ENCODE measurements at places on chromosomes 3 and 15.

- no peak for DNase-seq
These were observed 12.2 kb upstream of the IQCF5 start for GRCh38 chr3:51887620-51888019.

DNA sequence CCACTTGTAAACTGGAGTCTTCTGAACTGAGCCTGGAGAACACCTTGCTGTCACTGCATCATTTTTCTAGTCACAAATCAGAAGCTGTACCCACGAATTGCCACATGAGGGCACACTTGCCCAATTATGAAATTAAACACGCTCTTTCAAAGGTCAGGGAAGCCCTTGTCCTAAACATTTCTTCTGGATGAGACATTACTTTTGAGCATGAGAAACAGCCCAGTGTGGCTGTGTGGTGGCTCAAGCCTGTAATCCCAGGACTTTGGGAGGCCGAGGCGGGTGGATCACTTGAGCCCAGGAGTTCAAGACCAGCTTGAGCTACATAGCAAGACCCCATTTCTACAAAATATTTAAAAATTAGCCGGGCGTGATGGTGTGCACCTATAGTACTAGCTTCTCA is 27.5 kb upstream of the CFAP161 start:
- peak; percentile 85 for DNase-seq

DNA sequence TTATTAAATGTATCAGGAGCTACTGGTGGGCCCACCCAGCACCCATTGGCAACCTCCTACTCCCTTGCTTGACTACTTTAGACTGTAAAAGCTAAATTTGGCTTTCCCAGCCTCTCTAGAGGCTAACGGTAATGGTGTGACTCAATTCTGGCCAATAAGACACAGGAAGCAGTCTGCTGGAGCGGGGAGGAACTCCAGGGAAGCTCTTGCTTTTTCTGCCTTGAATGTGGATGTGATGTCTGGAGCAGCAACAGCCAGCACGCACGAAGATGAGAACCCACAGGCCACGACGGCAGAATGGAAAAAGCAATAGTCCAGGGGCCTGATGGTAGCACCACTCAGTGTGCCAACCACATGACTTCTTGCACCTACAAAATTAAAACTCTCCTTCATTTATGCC is 39.9 kb downstream of the RAB6B start:
- peak; percentile 10 for DNase-seq

DNA sequence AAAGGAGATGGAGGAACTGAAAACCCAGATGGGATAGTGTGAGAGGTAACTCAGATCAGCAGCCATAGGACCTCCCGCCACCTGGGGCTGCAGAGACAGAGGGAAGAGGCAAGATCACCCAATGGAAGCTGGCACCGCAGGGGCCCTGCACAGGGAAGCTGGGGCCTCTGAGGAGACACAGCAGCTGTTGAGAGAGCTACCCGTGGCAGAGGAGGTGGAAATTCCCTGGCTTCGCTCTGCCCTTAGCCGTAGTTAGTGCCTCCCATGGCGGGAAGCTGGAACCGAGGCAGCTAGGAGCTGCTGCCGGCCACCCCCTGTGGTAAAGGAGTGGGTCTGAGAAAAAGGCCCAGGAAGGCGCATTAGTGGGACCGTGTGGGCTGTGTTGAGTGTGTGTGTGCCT is 18.0 kb upstream of the PLXNA1 start:
- no peak for DNase-seq

DNA sequence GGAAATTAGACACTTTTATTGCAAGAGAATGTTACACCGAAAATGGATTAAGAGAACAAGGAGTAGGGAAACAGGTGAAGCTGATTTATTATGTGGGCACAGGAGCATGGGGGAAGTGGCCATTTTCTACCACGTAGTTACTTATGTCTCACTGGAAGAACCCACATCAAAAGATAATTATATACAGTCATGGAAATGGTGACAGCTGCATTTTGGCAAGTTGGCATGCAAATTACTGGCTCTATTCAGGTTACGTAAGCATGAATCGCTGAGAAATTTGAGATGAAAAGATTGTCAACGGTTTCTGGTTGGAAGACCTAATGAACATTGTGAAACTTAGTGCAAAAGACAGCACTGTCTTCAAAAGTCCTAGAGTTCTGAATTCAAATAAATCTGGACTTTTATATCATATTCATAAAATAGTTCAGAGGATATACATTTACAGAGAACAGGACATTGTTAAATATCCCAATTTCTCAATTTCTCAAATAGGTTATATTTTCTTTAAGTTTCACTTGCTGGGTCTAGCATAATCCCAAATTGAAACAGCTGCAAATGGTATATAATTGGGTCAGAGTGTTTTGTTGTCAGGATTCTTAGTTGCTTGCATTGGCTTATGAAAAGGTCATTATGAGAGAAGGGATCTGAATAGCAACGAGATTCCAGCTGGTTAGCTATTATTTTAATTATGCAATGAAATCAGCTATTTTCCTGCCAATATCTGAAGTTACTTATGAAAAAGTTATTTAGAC is 567.8 kb downstream of the ZPLD1 start:
- no peak for DNase-seq

GRCh38 chr3:98733053-98733811 is 29.9 kb upstream of the ST3GAL6 start:
- DNase-seq = peak; percentile 39

- DNase-seq = no peak
These were observed 247.9 kb downstream of the ZPLD1 start for GRCh38 chr3:102682741-102683140.

GRCh38 chr15:66955871-66956585 is 109.4 kb upstream of the SMAD3 start:
- peak; percentile 56 for DNase-seq

GRCh38 chr3:51276046-51276445 is 109.0 kb upstream of the MANF start:
- DNase-seq = no peak

- DNase-seq = no peak
These were observed 29.2 kb downstream of the SEMA6D start for GRCh38 chr15:47746516-47746915.

- no peak for DNase-seq
These were observed 17.6 kb downstream of the IFT80 start for GRCh38 chr3:160381470-160381869.

DNA sequence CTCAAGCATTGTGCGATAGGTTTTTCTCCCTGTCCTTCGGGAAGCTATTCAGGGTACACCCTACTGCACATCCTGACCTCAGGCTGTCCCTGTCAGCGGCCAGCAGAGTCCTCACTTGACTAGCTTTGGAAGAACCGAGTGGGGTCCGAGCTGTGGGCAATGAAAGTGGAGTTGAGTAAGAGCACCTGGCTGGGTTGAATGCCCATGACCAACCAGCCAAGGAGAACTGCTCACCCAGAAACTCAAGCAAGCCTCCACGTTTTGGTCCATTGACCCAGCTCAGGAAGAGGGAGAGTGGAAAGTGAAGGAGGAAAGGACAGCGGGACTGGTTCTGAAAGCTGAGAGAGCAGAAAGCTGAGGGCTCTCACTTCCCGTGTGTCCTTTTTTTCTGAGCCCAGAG is 36.0 kb upstream of the HDGFL3 start:
- no peak for DNase-seq

Measured in EL (cell line).